ENCODE measurements at places on chromosomes 1 and 21.

DNA sequence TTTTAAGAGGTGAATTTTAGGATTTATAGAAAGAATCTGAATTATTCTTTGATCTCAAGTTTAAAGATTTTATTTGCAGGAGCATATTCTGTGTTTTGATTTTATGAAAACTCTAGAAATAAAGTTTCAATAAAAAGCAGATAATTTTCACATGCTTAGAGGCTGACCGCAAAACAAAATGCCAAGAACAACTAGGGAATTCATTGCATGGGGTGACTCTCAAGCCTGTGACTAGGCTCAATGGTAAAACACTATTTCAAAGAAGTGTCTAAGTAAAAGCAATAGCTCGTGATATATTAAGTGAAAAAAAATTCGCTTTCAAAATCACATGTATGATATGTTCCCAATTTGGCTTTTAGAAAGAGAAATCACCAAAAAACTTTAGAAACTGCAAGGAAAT, 49.6 kb downstream of the RPL5 start:
- DNase-seq: no peak

DNA sequence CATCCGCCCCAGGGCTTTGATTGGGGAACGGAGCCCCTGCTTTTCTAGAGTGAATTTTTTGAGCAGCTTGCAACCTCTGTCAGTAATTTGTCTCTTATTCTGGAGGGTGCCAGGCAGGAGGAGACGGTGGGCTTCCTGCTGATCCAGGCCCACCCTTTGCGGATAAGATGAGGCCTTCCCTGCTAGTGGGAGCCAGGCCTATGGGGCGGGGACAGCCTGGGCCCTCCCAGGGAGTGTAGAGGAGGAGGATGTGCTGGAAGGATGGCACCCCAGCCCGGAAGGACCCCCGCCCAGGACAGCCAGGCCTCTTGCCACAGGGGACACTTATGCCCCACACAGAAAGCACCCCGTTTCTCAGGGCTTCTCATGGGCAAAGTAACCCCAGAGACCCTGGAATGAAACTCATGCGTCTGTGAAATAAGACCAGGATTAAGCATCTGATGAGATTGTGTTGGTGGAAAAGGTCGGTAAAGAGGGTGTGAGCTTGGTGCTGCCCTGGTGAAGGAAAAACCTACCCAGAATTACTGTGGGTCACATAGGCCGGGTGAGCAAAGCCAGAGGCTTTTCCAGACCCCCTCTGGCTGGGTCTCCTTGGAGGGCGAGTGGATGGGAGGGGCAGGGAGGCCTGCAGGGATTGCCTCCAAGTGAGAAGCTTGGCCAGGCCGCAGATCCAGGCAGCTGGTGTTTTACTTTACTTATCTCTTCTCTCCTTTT, 118.7 kb downstream of the SIK1 start:
- DNase-seq: no peak

DNA sequence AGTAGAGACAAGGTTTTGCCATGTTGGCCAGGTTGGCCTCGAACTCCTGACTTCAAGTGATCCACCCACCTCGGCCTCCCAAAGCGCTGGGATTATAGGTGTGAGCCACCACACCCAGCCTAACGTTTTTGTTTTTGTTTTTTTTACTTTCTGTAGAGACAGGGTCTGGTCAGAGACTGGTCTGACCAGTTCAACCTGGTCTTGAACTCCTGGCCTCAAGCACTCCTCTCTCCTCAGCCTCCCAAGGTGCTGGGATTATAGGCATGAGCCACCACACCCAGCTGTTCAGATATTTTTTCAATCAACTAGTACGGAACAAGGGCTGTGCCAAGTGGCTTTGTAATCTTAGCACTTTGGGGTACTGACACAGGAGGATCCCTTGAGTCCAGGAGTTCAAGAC, 209.5 kb downstream of the RERE start:
- DNase-seq: no peak

- no peak for DNase-seq
Measured at GRCh38 chr1:247281001-247281574, 25.2 kb downstream of the VN1R5 start.

- no peak for DNase-seq
Measured at GRCh38 chr1:54872036-54872331, 15.0 kb downstream of the DHCR24 start.

DNA sequence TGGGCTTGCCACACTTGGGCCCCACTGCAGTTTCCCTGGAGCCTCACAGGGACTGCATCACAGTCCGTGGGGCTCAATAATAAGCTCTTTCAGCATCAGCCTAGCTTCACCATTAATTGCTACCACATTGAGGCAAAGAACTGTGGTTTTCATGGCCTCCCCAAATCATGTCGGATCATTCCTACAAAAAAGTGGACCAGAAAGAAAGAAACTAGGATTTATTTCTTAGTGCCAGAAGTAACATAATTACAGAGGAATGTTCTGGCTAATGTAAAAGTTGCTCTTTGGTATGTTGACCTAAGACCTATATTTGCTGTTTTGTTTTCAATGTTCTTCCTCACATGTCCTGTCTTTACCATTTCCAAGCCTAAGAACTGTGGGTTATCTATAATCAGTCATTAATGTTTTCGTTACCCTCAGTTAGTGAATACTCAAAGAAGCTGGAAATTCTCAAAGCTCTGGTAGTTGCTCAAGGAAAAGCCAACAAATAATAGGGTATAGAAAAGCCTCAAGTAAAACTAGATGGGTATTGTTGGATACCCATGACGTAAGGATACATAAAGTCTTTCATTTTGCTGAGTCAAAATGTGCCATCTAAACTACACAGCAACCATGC, 173.9 kb downstream of the LTN1 start:
- DNase-seq: no peak

DNA sequence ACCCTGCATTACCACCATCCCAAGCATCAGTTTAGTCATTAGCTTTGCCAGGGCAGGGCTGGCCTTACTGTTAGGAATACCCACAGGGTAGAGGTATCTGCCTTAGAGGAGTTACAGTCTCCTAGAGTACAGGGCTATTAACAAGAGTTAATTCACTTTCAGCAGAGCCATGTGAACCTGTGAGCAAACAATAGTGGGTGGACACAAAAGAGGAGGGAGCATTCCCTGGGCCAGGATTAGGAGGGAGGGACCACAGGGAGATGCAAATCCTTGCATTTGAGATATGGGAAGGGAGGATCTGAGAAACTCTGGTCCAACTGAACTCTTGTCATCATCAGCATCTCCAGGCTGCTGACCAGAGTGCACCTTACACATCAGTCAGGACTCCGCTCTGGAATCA, 51.1 kb upstream of the IGSF21 start:
- DNase-seq: no peak

DNA sequence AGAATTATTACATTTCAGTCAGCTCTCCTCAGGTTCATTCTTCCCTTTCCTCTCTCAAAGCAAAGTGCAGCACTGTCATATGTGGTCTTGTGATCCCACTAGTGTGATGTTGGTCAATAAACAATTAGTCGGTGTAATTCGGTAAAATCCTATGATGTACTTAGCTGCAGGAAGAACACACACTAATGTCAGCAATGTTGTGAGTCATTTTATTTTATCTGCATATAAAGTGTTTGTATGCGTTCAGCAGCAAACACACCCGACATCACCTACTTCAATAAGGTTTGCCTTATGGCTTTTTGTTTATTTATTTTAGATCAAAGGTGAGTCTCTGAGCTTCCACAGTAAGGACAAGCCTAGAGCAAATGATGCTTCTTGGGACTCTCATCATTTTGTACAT, 47.8 kb downstream of the PTPN14 start:
- no peak for DNase-seq

DNA sequence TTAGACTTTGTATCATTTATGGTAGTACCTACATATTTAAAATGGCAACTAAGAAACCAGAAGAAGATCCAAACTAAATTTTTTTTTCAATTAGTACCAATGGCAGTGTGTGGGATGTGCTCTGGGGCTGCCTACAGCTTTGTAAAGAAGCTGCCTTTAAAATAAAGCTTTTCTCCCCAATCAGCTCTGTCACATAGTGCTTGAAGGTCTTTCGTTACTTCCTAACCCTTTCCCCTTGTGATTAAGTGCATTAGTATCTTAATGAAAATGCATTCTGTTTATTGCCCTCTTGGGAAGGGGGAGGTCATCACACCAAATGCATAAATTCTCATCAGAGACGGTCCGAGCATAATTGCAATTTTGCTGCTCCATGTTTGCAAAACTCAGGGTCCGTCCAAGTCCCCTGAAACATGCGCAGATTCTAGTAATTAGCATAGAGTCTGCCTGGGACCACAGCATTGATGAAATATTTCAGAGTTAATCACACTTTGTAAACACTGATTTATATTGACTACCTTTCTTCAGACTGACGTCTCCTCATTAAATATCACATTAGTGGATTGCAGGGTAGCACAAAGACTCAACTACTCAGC, 71.3 kb downstream of the ESRRG start:
- DNase-seq: no peak

All from CD4-positive, alpha-beta T cell treated with Interleukin-15 for 1 hour (primary cell).